Hindlimb muscle (tissue), 1 donor: ENCODE measurements at places on chromosomes 3 and 15. TPM values are rescaled to one million over a fixed set of nuclear protein-coding genes. Genes with fewer than 3 reads are reported as not detected.

Gene CLDN16
- not detected for polyA plus RNA-seq

DNA sequence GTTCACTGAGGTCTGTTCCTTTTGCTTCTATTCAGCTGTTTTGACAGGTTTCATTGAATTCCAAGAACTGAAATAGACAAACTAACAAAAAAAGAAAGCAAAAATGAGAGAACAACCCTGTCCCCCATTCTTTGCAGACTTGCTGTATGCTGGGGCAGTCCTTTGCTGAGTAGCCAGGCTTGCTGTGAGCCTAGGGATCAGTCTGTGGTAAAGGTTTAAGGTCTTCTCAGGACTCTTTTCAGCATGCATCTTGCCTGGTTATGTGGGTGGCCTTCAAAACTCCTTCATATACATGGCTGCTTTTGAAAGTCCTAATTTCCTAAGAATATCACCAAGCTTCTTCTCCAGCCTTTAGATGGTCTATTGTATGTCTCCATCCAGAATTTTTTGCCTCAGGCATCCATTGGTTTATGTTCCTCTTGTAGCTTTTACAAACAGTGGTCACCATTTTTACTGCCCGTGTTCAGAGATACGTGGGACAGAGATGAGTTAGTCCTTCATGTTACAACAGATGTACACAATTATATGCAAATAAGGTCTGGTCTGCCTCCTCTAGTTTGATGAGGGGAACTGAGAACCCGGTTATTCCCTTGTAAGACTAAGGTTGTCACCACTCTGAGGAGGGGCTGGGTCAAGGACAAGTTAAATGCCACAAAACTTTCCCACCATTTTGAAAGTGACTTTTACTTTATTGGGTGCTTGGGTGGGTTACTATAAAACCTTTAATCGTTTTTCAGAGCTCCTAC, 41.4 kb downstream of the SACM1L start:
- no peak for DNase-seq

DNA sequence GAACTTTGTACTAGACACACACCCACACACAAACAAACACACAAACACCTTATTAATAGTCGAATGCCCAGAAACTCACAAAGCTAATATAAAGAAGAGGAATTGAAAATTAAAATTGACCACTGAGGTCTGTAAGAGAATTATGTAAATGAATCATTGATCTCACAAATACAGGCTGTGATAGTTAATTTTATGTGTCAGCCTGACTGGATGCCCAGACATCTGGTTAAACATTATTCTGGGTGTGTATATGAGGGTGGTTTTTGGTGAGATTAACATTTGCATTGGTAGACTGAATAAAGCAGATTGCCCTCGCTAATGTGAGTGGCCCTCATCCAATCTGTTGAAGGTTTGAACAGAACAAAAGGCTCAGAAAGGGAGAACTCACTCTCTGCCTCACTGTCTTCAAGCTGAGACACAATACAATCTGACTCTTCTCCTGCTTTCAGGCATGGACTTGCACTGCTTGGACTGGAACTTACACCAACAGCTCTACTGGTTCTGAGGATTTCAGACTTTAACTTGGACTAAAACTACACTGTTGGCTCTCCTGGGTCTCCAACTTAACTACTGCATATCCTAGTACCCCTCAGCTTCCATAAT, 199.4 kb upstream of the TTC14 start:
- DNase-seq: no peak

DNA sequence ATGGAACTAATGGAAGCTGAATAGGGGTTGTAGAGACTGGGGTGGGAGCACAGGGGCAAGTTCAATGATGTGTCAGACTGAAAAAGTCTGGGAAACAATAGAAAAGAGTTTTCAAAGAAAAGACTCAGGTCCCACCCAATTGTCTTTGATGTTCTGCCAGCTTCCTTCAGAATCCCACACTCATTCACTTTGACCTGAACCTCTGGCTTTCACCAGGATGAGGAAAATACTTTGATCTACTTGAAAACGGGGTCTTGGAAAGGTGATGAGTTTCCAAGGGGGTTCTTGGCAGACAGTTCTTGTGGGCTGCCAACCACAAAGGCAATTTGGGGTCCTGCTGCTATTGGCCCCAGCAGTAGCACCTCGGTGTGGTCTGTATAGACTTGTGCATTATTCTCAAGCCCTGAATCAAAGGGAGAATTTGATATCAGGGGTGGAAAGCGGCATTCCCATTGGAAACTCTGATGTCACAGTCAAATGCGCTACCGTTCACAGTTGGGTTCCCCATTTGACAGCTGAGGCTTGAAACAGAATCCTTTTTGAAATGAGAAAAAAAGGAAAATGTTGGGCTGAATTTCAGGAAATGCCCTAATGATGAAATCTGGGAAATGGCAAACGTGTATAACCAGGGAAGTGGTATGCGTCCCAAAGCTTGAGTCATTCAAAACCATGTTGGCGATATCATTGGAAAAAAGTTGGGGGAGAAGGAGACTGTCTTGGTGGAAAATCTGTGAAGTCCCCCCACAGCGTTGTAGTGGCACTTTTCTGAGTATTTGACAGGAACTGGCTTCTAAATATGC, 229.2 kb upstream of the LRTM1 start:
- DNase-seq: no peak
